Activated CD4-positive, alpha-beta memory T cell treated with anti-CD3 and anti-CD28 coated beads, Interleukin-2, amount 10 ng/mL, durations not matched to agents 7 days and 5 days (primary cell): ENCODE measurements at places on chromosomes 12 and 14.

DNA sequence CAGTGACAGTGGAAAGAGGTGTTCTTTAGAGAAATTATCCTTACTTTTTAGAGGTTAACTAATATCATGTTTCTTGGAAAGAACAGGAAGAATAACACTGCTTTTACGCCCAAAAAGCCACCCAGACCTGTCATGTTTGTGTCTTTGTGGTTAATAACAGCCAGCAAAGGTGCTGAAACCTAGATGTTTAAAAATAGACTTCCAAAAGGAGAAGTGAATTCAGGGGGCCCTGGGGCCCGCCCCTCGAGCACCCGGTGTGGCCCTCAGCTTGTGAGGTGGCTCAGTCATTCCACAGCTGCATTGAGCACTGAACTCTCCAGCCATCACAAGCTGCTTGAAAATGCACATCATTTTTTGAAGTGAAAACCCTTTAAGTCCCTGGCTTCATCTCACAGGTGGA is 20.8 kb upstream of the AMN start:
- DNase-seq = no peak

DNA sequence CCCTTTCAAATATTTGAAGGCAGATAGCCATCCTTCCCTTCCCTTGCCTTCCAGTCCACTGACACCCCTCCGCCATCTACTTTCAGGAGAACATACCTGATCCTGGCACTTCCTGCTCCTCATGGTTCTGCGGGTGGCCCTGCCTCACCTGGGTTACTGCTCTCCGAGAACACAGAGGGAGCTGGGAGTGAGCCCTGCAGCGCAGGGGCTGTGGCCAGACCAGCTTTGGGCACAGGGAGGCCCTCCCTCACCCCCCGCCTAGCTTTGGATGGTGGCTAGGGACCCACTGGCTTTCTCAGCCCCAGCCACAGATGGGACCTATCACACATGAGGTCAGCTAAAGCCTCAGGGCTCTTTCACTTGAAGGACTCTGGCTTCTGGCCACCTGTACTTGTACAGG is 12.4 kb downstream of the IQSEC3 start:
- DNase-seq = no peak

DNA sequence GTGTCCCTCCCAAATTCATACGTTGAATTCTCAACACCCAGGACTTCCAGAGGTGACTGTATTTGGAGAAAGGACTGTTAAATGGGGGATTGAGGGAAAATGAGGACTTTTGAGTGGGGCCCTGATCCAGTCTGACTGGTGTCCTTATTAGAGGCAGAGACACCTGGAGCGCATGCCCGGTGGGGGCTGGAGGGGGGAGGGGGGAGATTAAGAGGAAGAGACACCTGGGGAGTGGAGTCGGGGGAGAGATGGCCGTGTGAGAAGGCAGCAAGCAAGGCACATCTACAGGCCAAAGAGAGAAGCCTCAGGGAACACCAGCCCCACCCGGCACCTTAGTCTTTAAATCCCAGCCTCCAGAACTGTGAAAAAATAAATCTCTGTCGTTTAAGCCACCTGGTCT is 209.7 kb downstream of the SLC41A2 start:
- no peak for DNase-seq

- no peak for DNase-seq
Observed at GRCh38 chr12:88325816-88326189, 183.7 kb downstream of the TMTC3 start.

GRCh38 chr12:40149673-40150260 is 43.9 kb upstream of the SLC2A13 start:
- DNase-seq = no peak

- no peak for DNase-seq
Observed at GRCh38 chr12:63305901-63306875, 155.2 kb upstream of the AVPR1A start.

- no peak for DNase-seq
Observed at GRCh38 chr14:73269729-73270531, 32.6 kb downstream of the PAPLN start.

DNA sequence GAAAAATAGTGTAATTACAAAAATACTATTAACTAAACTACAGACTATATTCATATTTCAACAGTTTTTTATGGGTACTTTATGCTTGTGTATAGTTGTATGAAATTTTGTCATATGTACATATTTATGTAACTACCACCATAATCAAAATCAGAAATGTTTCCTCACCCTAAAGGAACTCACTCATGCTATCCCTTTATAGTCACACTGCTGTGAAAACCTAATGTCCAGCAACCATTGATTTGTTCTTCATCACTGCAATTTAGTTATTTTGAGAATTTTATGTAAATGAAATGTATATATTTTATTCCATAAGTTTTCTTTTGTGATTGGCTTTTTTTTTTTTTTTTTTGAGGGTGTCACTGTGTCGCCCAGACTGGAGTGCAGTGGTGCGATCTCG is 278.9 kb upstream of the SLC16A7 start:
- no peak for DNase-seq

DNA sequence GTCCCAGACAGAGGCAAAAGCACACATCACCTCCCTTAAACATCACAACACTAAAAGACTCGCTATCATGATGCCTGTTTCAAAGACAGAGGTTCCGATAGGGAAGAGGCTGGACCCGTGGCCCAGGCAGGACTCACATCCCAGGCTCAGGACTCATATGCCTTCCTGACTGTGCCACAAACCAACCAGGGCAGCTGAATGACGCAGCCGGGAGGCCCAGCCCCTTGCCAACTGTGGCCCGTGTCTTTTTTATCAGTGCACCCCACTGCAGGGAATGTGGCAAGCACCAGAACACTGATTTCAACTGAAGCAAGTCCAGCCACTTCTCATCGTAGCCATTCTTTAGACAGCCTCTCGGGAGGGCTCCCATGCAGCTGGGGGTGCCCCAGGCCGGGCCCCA is 132.3 kb downstream of the KSR2 start:
- DNase-seq = no peak

DNA sequence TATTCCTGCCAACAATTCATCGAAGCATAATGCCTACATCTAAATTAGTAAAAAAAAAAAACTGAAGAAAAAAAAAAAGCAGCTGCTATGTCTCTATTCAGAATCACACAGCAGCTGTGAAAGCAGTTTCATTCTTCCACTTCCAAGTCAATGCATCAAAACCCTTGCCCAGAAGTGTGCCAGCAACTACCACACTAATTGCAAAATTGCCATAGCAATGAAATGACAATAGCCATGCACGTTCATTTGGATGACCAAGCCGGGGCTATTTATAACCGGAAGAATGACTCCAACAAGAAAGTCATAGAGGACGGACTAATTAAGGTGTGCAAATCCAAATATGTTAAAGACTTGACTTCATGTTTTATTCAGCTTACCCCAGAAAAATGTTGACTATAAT is 42.5 kb downstream of the SLC2A13 start:
- DNase-seq = no peak

DNA sequence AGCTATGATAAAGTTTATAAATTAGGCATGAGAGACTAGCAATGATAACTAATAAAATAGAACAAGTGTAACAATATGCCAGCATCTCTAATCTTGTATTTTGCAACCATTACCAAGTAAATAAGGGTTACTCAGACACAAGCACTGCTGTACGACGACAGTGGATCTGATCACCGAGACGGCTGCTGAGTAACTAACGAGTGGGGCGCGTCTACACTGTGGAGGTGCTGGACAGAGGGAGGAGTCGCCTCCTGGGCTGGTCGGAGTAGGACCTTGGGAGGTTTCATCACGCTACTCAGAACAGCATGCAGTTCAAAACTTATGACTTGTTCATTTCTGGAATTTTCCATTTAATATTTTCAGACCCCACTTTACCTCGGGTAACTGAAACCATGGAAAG is 18.4 kb downstream of the COA8 start:
- DNase-seq = no peak

GRCh38 chr14:49969961-49970360 is 77.1 kb downstream of the ARF6 start:
- DNase-seq = no peak

DNA sequence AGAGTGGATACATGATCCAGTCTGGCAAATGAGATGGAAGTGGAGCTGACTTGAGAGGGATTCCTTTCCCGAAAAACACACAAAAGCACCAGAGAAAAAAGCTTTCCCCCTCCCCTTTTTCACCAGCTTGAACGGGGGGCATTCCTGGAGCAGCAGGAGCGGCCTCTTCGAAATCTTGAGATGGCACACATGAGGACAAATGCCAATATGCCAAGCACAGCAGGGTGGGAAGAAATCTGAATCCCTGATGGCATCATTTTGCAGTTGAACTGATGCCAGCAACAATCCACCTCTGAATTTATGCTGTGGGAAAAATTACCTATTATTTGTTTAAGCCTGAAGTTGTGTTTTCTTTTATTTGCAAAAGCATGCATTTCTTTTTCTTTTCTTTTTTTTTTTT is 29.7 kb upstream of the BICD1 start:
- no peak for DNase-seq

DNA sequence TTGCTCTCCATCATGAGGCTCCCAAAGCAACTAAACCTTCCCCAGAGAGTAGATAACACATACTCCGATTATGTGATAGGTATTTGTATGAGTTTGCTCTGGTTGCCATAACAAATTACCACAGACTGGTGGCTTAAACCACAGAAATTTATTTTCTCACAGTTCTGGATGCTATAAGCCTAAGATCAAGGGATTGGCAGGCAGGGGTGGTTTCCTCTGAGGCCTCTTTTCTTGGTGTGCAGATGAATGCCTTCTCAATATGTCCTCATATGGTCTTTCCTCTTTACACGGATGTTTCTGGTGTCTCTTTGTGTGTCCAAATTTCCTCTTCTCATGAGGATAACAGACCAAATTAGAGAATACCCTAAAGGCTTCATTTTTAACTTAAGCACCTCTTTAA is 285.8 kb upstream of the GRIP1 start:
- DNase-seq = peak; percentile 16

DNA sequence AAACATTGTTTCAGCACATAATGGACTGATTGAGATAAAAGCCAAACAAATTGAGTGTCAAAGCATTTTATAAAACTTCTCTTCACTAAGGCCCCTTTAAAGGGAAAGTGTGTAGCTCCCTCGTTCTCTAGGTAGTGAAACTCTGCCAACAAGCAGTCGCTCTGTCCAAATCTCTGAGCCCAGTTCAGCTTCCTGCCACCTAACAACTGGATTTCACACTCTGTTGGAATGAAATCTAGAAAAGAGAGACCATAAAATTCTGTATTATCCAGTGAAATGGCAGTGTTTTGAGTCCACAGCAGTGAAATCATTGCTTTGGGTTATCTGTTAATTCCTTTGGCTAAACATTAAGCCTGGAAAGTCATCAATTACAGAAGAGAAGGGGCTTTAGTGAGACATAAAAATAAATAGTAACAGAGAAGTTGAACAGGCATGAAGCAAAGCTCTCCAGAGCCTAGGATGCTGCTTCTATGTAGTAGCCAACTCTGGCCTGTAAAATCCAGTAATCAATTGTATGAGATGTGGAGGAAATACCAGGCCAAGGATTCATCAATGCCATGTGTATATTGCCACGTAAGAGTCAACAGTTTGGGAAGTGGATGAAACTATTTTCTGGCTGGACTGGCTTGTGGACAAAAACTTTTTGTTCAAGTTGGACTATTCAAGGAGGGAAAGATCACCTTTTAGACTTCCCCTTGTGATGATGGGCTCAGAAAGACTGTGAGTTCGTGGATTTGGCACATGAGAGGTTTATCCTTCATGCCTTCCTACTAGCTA is 122.5 kb downstream of the WIF1 start:
- no peak for DNase-seq

DNA sequence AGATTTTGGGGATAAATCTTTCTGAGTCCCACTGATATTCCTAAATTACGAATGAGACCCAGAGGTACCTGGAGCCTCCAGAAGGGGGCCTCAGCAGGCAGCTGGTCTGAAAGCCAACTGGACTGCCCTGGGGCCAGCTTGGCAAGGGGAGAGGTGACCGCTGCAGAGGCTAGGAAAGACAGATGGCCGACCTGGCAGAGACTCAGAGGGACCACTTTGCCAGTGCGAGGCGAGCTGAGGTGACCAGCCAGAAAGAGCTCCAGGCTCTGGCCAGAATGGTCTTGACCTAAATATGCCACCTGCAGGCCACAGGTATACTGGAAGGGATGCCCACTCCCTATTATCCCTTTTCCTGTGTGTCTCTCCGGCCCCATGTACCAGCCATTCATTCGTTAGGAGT is 256.8 kb upstream of the GARIN6 start:
- no peak for DNase-seq

DNA sequence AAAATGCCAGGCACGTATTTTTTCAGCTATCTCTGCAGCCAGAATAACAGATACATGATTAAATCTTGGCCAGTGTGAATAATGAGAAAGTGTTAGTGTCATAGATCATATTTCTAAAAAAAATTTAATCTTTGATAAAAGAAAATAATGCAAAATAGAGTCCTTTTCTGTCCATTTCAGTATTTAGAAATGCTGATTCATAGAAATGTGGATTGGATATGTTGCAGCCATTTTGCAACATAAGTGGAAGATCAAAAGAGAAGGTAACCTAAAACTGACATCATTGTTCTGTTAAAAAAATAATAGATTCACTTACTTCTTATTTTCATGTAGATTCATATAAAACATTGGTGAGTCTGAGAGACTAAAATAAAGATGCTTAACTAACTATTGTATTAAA is 1010.3 kb downstream of the LRFN5 start:
- DNase-seq = no peak

GRCh38 chr12:99920353-99920960 is 64.3 kb downstream of the ANKS1B start:
- no peak for DNase-seq

DNA sequence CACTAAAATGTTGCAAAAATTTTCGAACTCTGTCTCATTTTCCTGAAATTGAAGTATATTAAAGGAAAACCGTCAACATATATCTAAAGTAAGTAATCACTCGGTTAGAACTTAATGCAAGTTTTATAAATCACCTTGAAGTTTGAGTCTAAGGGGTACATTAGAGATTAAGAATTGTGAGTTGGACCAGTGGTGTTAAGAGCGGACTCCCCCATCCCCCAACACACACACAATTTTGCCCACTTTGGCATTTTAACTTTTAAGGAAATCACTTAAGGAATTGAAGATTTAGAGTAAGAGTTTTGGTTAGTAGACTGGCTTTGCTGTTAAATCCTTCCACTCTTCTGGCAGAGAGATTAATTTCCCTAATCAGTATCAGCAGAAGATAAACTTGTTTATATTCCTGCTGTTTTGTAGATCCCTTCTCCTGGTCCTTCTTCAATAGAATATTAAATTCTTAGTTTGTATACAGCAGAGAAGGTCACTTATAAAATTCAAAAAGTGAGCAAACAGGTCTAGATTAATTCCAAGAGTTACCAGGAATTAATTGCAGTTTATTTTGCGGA is 1.5 kb downstream of the HIF1A start:
- DNase-seq = no peak

DNA sequence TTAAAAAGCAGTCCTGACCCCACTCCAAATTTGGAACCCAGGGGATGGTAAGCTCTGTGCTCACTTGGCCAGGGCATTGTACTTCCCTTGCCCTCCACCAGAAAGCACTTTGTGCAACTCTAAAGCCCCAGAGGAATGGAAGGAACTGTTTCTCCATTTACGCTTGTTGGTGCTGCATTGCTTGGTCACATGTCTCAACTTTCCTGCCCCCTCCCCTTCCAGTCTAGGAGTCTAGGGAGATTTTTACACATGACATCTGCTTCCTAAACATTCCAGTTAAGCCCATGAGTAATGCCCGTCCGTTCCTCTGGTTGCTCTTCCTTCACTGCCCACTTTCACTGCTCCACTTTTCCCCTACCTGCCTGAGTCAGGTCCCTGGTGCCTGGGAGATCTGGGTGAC is 92.6 kb upstream of the MAP1LC3B2 start:
- no peak for DNase-seq
